ENCODE measurements at places on chromosomes 5 and 9. TPM values are rescaled to one million over a fixed set of nuclear protein-coding genes. Genes with fewer than 3 reads are reported as not detected.

- no peak overlapping the region for H3K27ac ChIP-seq
- no peak overlapping the region for H3K4me3 ChIP-seq
- no peaks in the 10 kb centered on the region for H3K36me3 ChIP-seq
- no peaks in the 10 kb centered on the region for H3K4me1 ChIP-seq
Observed at GRCh38 chr5:158464383-158464782, 605.4 kb upstream of the CLINT1 start.

- H3K4me1 ChIP-seq, result no peaks in the 10 kb centered on the region
- H3K4me3 ChIP-seq, result no peak overlapping the region
- H3K27ac ChIP-seq, result no peak overlapping the region
- H3K27me3 ChIP-seq, result no peaks in the 10 kb centered on the region
- no peak for DNase-seq
Observed at GRCh38 chr5:23631302-23632045, 124.1 kb downstream of the PRDM9 start.

GRCh38 chr5:66113160-66113559, 30.9 kb upstream of the SREK1 start:
- no peaks in the 10 kb centered on the region for H3K36me3 ChIP-seq
- peak overlapping the region; percentile 30 for H3K27ac ChIP-seq
- DNase-seq, result no peak
- H3K4me1 ChIP-seq, result no peaks in the 10 kb centered on the region
- H3K4me3 ChIP-seq, result no peak overlapping the region

GRCh38 chr9:36306471-36307306, 48.4 kb upstream of the GNE start:
- H3K36me3 ChIP-seq, result no peaks in the 10 kb centered on the region
- no peaks in the 10 kb centered on the region for H3K27me3 ChIP-seq
- no peak overlapping the region for H3K4me3 ChIP-seq
- no peak for DNase-seq

DNA sequence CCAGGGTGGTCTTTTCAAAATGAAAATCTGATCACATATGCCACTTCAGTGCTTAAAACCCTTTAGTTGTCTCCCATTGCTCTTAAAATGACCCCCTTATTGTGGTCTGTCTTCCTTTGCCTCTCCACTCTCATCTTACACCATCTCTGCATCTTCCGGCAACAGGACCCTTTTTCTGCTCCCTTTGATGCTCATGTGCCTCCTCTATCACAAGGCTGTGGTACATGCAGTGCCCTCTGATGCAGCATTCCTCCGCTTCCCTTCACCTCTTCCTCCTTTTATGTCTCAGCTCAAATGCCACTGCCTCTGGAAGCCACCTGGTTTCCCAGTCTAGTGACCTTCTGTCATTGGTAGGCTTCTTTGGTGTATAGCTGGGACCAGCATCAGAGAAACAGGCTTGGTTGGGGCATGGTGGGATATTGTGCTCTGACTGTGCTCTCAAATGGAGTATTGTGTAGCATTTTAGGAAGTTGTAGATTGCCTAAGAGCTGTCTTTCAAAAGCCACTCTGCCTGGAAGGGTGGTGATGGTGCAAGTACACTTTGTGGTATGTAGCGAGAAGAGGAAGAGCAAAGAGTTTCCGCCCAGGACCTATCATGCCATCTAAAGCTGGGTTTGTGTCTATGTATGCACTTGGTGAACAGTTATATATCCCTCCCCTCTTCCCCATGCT, 28.1 kb downstream of the ARHGAP26 start:
- H3K4me3 ChIP-seq, result no peak overlapping the region
- no peaks in the 10 kb centered on the region for H3K36me3 ChIP-seq
- H3K27ac ChIP-seq, result no peak overlapping the region
- peaks cover 17% of the 10 kb centered on the region for H3K4me1 ChIP-seq
- H3K27me3 ChIP-seq, result no peaks in the 10 kb centered on the region

DNA sequence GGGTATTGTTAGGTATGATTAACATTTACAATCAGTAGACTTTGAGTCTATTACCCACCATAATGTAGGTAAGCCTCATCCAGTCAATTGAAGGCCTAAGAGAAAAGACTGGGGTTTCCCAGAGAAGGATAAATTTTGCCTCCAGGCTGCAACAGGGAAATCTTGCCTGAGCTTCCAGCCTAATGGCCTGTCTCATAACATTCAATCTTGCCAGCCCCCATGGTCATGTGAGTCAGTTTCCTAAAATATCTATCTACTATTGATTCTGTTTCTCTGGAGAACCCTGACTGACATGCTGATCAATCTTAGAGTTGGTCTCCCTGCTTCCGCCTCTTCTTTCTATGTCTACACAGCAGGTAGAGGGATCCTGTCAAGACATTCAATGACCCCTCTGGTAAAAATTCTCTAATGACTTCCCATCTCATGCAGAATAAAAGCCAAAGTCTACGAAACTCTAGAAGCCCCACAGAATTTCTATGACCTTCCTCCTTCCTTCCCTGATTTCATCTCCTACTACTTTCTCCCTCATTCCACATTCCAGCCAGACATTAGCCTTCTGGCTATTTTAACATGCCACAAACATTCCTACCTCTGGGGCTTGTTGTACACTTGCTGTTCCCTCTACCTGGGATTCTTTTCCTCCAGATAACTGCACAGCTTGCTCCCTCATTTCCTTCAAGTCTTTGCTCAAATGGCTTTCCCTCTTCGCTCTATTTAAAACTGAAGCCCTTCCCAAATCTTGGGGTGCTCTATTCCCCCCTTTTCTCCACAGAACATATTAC, 60.2 kb downstream of the FBXW11 start:
- no peaks in the 10 kb centered on the region for H3K4me1 ChIP-seq
- no peaks in the 10 kb centered on the region for H3K27me3 ChIP-seq
- peaks cover 4% of the 10 kb centered on the region for H3K36me3 ChIP-seq
- no peak for DNase-seq
- H3K27ac ChIP-seq, result no peak overlapping the region

DNA sequence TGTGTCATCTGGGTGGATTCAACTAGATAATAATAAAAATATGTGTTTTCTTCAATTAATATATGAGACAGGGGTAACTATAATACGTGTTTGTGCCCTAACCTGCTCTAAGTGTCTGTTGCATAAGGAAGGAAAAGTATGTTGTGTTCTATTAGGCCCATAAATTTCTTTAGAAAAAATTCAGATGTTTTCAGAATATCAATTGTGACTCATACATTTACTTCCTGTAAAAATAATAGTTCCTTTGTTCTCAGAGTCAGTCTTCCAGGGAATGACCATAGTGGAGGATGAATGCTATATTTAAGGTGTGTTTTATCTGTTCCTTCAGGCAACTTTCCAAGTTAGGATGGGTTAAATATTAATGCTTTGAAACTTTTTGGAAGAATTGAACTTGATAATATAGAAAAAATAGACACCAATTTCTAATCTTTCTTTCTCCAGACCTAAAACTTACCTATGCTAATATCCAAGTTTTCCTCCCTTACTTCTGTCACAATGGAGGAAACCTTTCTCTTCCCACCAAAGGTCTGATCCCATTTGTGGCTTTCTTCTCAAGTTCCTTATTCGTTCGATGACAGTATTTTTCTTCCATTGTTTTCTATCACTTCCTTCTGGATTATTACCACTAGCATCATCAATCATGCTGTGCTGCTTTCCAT, 49.9 kb downstream of the ISL1 start:
- DNase-seq, result no peak
- H3K36me3 ChIP-seq, result no peaks in the 10 kb centered on the region
- H3K4me3 ChIP-seq, result no peak overlapping the region
- H3K27ac ChIP-seq, result peak overlapping the region; percentile 48

DNA sequence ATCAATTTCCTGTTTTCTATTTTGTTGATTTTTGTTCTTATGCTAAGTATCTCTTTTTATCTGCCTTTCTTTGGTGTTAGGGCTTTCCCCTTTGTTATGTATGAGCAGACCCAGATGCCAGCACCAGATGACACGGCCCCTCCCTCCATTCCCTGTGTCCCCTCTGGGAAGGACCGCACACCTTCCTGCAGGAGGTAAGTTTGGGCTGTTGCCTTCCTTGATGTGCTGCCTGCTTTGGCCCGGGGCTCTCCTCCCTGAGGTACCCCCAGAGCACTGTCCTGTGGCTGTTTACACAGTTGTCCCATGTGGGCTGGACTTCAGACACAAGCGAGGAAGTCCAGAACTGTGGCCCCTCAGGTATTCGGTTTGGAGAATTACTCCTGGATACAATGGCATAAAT, 343.8 kb upstream of the IRX1 start:
- no peak overlapping the region for H3K4me3 ChIP-seq
- no peaks in the 10 kb centered on the region for H3K36me3 ChIP-seq
- no peaks in the 10 kb centered on the region for H3K27me3 ChIP-seq
- no peak overlapping the region for H3K27ac ChIP-seq

GRCh38 chr9:114300153-114300845, 22.6 kb upstream of the ORM1 start:
- peaks cover under 1% of the 10 kb centered on the region for H3K4me1 ChIP-seq
- H3K27ac ChIP-seq, result no peak overlapping the region
- H3K27me3 ChIP-seq, result no peaks in the 10 kb centered on the region
- peaks cover 38% of the 10 kb centered on the region for H3K36me3 ChIP-seq
- DNase-seq, result no peak
- no peak overlapping the region for H3K4me3 ChIP-seq

DNA sequence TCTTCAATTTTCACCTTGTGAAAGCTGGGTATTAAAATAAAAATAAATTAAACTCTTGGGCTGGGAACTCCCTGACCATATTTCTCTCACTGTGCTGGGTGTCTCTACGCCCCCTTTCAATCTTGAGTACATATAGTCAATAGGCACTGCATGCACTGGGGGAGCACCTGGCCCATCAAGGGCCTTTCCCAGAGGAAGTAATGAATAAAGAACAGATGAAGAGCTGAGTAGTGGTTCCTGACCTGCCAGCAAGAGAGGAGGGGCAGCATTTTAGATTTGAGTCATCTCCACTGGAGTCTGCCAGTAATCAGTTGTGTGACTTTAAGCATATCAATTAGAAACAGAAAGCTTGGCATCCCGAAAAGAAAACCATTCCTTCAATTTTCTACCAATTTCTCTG, 6.2 kb downstream of the MAPKAP1 start:
- no peaks in the 10 kb centered on the region for H3K36me3 ChIP-seq
- no peak for DNase-seq
- H3K27me3 ChIP-seq, result no peaks in the 10 kb centered on the region

- H3K4me1 ChIP-seq, result peaks cover 13% of the 10 kb centered on the region
- peak overlapping the region; percentile 96 for H3K27ac ChIP-seq
- H3K27me3 ChIP-seq, result no peaks in the 10 kb centered on the region
- DNase-seq, result no peak
- H3K36me3 ChIP-seq, result peaks cover 11% of the 10 kb centered on the region
Observed at GRCh38 chr9:122263699-122264349, 816 bp downstream of the RBM18 start.

GRCh38 chr5:25020454-25020853, 375.7 kb upstream of the CDH10 start:
- no peaks in the 10 kb centered on the region for H3K36me3 ChIP-seq
- H3K27ac ChIP-seq, result no peak overlapping the region
- H3K27me3 ChIP-seq, result no peaks in the 10 kb centered on the region
- no peaks in the 10 kb centered on the region for H3K4me1 ChIP-seq
- H3K4me3 ChIP-seq, result no peak overlapping the region

GRCh38 chr5:81393783-81394718, at the start of gene ACOT12:
Gene ACOT12 (minus strand): TSS chr5:81394134. CDS start chr5:81394114, 20 bp downstream.
- H3K36me3 ChIP-seq, result no peaks in the 10 kb centered on the region
- peak within 1 kb of the TSS; percentile 42 for H3K4me3 ChIP-seq
- DNase-seq, result peak; percentile 73
- no peak within 1 kb of the TSS for H3K27ac ChIP-seq
- no peaks in the 10 kb centered on the region for H3K4me1 ChIP-seq

DNA sequence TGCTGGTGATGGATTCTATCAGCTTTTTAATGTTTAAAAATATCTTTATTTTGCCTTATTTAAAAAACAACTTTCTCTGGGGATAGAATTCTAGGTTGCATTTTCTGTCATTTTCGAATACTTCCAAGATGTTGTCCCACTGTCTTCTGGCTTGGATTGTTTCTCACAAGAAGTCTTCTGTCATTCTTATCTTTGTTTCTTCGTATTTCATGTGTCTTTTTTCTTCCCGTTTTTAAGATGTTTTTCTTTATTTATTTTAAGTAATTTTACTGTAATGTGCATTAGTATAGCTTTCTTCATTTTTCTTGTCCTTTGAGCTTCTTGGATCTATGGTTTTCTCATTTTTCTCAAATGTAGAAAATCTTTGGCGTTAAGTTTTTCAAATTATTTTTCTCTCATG, 19.1 kb downstream of the STX17 start:
- H3K27ac ChIP-seq, result no peak overlapping the region
- peaks cover 54% of the 10 kb centered on the region for H3K36me3 ChIP-seq
- H3K27me3 ChIP-seq, result no peaks in the 10 kb centered on the region
- no peaks in the 10 kb centered on the region for H3K4me1 ChIP-seq
- H3K4me3 ChIP-seq, result no peak overlapping the region

- H3K27ac ChIP-seq, result no peak overlapping the region
- no peaks in the 10 kb centered on the region for H3K36me3 ChIP-seq
- H3K27me3 ChIP-seq, result no peaks in the 10 kb centered on the region
- no peak overlapping the region for H3K4me3 ChIP-seq
Observed at GRCh38 chr5:14728459-14728938, 64.0 kb downstream of the OTULIN start.

- H3K27me3 ChIP-seq, result no peaks in the 10 kb centered on the region
- no peak overlapping the region for H3K27ac ChIP-seq
- DNase-seq, result no peak
Observed at GRCh38 chr5:143397302-143398052, 6.0 kb downstream of the NR3C1 start.

DNA sequence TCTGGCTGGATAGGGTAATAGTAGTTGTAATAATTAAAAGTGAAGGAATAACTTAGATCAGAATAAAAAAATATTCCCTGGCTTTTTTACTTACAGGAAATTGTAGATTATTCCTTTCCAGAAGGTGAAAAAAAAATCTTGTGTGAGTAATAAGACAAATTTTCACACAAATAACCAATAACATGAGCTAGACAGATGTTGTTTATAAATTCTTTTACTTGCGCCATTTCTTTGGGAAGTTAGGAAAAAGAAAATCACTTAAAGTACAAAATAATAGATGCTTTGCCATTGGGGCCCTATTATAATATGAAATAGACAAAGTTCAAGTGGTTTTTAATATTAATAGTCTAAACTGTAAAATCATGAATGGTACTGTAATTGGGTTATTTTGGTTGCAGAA, 204.1 kb downstream of the ARRDC3 start:
- peak overlapping the region; percentile 47 for H3K27ac ChIP-seq
- no peak overlapping the region for H3K4me3 ChIP-seq
- DNase-seq, result no peak
- H3K27me3 ChIP-seq, result no peaks in the 10 kb centered on the region

- H3K27ac ChIP-seq, result no peak overlapping the region
- H3K4me1 ChIP-seq, result peaks cover 21% of the 10 kb centered on the region
- no peak for DNase-seq
- no peaks in the 10 kb centered on the region for H3K36me3 ChIP-seq
- no peaks in the 10 kb centered on the region for H3K27me3 ChIP-seq
- no peak overlapping the region for H3K4me3 ChIP-seq
Observed at GRCh38 chr5:90476391-90476790, 1.7 kb downstream of the POLR3G start.

The ITK gene
- not detected for polyA plus RNA-seq

The PAEP gene
- polyA plus RNA-seq, result not detected

The CCL28 gene
- polyA plus RNA-seq, result not detected

The ARL14EPL gene
- not detected for polyA plus RNA-seq

The ZNF300 gene
- 3.5 TPM for polyA plus RNA-seq
